ENCODE measurements at places on chromosomes 2 and 18.

GRCh38 chr2:126482582-126483464 is 173.1 kb upstream of the GYPC start:
- DNase-seq: no peak

DNA sequence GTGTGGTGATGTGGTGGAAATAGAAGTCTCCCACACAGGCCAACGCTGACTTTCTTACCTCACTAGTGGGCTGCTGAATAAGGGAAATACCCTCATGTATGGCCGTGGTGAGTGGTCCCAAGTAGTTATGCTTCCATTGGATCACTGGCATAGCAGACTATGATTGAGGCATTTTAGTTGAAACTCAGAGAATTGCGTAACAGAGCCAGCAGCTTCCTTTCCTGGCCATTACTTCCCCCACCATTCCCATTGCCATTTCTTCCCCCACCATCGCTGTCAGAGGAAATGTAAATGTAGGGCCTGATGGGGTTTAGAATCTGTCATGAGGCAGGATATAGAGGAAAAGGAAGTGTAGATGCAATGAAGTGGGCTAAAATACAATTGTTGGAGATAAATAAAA is 209.5 kb downstream of the KCNH7 start:
- DNase-seq: no peak

DNA sequence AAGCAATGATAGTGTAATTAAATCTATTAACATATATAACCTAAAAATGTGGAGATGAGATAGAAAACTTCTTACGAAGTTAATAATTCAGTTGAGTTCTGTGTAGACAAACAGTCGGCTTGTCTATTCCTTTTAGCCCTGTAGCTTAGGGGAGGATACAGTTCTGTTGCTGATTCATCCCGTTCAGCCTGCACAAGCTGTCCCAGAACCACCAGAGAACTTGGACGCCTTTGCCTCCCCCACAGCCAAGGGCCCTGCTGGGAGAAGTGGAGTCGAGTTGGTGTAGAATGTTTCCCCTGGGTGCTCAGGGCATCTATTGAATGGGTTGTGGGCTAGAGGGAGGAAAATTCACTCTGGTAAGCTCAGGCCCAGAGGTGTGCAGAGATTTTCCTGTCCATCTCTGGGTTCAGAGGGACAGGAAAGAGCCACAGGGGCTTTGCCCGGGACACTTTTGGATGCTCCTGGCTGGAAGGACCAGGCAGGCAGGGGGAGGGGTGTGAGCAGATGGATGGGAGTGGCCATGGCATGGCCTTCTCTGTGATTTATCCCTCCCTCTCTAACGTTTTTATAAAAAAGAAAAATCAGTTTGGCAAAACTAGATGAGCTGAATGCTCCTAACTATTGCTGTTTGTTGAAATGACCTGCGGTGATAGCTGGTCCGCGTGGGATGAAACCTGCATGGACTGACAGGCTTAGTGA is 42.8 kb upstream of the GALR1 start:
- no peak for DNase-seq

- DNase-seq: no peak
These were observed 222.0 kb downstream of the LOXHD1 start for GRCh38 chr18:46435031-46435430.

- DNase-seq: no peak
These were observed 420.7 kb upstream of the NRP2 start for GRCh38 chr2:205261516-205262020.

DNA sequence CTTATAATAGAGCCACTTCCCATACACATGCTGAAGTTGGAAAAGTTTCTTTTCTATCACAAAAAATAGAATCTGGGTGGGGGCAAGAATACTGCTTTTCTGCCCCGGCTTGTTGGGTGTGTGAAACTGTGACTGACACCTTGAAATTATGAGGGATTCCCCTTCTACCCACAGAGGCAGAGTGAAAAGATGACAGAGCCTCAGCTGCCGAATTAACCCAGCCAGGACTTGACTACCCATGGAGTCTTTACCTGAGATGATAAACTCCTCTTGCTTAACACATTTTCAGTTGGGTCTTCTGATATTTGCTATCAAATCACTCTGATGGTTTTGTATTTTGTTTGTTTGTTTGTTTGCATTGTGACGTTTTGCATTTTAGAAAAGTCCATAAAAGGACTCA is 66.0 kb upstream of the PMAIP1 start:
- DNase-seq: no peak

GRCh38 chr2:184654945-184655344 is 56.6 kb downstream of the ZNF804A start:
- no peak for DNase-seq

- no peak for DNase-seq
These were observed 16.9 kb downstream of the ZBTB7C start for GRCh38 chr18:48392268-48392667.

DNA sequence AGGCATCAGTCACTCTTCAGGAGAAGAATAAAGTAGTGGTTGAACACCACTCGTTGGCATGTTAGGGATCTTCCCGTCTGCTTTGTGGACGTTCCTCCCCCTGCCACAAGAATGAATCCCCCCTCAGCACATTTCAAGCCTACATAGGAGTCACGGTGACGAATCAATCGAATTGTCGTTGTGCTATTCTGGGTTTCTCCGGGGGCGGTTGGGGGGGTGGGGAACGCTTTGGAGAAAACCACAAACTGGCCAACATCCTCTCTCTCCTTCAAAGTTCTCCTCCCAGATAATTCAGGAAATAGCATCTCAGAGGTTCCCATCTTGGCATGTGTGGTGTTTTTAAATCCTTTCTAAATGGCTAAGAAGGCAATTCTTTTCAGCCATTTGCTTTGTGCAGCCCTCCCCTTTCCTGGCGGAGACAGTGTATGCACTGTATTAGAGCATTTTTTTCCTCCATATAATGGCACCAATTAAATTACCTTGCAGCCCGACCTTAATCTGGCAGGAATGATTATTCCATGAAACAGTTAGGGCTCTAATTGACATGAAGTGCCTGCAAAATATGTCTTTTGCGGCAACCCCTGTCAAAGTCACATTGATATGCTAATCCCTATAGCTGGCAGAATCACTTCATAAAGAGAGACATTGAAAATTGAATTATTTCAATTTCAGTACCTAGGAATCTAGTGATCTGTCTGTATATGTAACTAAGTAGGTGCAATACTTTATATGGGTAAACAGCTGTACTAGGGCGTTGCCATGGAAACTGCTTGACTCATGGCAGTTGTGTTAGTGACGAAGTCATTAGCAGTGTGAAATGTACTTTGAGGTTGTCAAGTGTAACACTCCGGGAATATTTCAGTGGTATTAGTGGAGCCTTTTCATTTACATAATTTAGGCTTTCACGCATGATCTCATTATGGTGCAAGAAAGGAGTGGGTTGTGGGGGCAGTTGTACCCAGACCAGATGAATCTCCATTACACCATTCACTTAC is 323.4 kb upstream of the SLC14A2 start:
- no peak for DNase-seq

DNA sequence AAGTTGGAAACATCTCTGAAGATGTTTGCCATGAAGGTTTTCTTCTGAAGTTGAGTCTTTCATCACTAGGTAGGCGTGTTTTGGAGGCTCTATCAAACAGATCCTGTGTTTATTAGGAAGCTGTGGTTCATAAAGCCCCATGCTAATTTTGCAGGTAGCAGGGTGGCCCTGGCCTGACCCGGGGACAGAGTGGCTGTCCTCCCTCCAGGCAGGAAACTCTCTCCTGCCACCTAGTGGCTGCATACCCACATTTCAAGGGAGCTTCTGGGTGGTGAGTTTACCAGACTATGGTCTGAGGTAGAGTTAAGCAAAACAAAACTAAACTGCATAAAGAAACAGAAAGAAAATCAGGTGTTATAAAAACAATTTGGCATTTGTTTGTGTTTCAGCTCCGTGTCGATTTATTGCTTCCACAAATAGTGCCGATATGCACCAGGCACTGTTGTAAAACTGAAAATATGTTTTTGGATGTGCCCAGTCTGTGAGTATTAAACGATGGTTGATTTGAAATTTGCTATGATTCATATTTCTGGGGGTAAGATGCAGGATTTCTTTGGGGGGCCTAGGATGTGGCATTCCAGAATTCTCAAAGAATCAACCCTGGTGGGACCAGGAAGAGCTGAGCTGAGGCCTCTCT is 26.0 kb upstream of the IL37 start:
- DNase-seq: peak; percentile 45

DNA sequence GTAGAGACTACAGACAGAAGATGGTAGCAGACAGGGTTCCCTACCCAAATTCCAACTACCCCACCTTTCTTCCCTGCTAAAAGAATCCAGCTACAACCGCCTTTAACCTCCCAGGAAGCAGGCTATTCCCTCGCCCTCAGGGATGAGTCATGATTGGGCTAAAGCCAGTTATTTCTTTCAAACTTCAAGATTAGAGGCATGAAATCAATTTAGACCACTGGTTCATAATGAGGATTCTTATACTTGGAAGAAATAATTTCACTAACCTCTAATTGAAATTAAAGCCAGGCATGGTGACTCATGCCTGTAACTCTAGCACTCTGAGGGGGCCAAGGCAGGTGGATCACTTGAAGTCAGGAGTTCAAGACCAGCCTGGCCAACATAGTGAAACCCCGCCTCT is 20.0 kb downstream of the TRIP12 start:
- no peak for DNase-seq

- no peak for DNase-seq
These were observed 892 bp downstream of the CELF4 start for GRCh38 chr18:37564711-37565100.

DNA sequence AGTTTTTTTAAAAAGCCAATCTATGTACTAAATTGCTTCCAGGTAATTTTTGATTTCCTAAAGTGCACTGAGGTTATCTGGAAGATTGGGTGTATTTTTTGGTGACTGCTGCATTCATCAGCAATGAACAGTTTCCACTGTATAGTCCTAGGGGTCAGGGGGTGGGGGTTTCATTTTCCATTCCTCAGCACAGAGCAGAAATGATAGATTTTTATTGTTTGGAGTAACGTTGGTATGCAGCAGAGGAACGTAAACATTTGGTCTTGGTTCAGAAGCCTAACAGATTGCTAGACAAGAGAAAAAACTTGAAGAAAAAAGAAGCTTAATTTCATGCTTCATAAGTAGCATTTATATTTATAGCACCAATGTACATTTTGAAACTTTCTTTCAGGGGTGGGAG is 54.9 kb downstream of the ZCCHC2 start:
- no peak for DNase-seq

DNA sequence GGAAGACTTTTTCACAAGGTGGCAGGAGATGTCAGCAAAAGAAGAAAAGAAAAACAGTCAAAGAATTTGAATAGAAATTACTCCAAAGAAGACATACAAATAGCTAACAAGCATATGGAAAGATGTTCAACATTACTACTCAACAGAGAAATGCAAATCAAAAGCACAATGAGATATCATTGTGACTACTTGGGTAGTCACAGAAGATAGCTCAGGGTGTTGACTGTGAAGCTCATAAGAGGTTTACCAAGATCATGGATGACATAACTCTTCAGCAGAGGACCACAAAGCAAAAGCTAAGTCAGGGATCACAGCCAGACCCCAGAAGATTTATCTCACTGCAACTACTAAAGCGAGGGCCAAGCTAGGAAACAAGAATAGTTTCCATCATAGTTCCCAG is 53.0 kb upstream of the TANK start:
- no peak for DNase-seq

- DNase-seq: no peak
These were observed 245.7 kb downstream of the IKZF2 start for GRCh38 chr2:212905640-212906201.

GRCh38 chr2:20050104-20050645 is 1.3 kb downstream of the LAPTM4A start:
- DNase-seq: no peak

DNA sequence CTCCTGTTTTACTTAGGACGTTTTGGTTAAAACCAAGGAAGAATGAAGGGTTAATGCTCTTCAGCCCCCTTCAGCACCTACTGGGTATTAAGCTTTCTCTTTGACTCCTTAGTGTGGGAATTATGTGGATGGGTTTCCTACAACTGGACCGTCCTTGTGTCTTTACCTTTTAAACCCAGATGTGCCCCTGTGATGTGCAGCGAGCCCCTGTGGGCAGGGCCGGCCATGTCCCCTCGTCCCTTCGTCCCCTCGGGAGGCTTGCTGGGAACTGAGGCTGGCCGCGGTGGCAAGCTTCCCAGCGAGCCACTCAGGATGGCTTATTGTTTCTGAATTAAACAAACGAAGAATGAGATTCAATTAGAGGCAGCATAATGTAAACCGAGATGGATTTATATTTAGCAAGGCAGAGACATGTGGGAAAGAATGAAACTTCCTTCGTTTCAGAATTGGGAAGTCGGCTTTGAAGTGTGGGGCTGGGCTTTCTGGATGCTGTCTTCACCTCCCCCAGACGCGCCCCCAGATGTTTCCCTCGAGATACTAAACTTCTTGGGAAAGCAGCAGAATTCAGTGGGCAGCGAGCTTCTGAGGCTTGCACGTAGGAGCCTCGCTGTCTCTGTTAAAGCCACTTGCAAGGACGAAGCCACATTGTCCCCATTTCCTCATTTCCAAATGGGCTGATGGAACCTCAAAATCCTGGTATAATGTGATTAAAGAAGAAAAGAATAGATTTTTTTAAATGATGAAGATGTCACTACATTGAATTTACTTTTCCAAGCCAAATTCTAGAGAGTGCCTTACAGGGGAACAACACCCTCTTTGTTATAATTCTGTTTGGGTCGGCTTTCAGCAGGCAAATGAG is 146.0 kb downstream of the VAPA start:
- no peak for DNase-seq

DNA sequence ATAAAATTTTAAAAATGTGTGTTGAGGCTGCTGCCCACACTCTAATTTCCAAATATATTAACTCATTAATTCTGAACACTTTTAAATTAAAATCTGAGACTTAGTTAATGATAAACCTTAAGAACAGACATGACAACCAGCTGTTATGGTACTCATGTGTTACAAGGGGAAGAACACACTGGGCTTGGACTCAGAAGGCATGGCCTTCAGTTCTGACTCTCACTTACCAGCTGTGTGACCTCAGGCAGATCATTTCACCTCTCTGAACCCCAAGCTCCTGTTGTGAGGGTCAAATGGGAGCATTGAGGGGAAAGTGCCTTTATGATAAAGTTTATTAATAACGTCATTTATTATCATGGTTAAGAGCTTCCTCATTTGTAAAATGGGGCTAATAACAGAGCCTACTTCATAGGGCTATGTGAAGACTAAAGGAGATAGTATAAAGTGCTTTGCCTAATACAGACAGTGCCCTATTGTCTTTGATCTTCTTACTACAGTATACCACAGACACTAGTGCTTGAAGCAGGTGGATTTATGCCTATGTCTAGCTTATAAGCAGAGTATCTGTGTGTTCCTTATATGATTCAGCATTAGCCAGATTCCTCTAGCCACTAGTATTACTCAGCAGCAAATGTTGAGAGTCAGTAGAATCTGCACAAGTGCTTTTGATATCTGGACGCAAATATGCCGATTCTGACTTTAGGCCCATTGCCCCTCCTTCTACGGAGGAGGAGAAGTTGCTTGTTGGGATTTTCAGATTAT is 99.6 kb downstream of the SGPP2 start:
- no peak for DNase-seq

DNA sequence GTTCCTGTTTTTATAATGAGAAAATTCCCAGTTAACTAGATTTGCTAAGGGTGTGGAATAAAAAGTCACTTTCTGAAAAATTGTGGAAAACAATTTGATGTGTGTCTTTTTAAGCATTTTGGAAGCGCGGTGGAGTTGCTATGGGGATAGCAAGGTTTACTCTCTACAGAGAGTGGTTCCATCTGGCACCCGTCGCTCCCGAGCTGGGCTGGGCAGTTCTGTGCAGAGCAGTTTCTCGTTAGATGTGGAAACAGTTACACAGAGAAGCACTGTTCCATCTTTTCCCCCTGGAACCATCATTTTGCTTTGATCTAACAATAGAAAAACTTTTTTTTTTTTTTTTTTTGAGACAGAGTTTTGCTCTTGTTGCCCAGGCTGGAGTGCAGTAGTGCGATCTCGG is 17.4 kb downstream of the LDLRAD4 start:
- DNase-seq: no peak
